ENCODE measurements at places on chromosomes 2 and 18.

DNA sequence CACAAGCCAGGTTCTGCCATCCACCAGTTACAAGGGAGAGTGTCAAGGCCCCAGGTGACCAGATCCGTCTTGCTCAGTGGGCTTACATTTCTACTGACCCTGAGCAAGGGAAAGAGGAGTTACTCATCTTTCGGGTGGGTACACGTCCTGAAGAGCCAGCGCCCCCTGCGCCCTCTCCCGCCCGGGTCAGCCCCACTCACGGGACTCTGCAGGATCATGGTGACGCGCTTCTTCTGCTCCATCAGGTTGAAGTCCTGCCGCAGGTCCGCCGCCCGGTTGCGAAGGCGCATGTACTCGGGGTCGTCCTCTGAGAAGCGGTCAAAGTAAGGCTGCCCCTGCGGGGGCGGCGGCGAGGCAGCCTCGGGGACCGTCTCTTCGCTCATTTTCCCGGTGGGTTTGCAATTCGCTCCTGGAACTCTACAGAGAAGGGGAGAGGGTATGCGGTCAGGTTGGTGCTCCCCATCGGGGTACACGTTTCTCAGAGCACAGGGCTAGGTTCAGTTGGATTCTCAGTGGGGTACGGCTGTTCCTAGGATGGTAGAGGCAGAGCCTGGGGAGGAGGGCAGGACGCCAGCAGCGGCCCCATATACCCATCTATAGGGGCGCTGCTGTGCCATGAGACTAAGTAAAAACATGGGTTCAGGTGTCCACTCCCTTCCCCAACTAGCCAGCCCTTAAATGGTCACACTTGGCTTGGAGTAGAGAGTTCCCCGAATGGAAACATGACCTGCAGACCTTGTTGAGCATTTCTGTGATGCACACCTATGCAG lies 61.8 kb downstream of the ADD2 start:
- DNase-seq = no peak

DNA sequence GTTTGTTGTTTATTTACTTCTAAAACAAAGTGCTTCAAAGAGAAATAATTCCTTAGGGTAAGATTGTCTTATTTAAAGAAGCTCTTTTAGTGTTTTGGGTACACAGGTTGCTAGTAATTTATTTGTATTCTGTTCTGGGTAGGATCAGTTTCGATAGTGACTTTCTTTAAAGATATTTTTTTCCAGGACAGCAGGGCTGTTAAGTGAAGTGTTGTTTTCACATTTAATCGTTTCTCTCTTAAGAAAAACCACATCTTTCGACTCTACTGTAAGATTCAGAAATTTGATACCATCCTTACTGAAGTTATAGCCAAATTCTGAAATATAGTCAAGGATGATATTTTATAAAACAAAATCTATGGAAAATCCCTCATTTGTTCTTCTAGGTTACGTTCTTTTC lies 17.8 kb downstream of the TNFRSF11A start:
- no peak for DNase-seq

GRCh38 chr2:215621381-215621780 lies 185.5 kb upstream of the FN1 start:
- no peak for DNase-seq

GRCh38 chr18:73983496-73983895 lies 164.1 kb downstream of the FBXO15 start:
- DNase-seq = no peak

DNA sequence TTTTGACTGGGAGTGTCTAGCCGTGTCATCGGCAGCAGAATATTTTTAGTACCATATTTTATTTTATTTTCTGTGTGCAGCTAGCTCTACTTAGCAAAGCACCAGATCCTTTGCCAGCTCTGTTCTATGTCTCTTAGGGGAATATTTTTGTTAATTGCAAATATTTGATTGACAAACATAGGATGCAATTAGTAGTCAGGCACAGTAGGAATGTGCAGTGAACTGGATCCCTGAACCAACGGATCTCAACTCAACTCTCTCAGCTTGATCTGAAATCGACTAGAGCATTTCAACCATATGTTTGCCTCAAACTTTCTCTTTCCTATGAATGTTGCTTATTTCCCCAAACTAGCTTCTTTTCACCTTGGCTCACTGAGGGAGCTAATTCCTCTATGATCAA lies 998.0 kb upstream of the FANCL start:
- no peak for DNase-seq

GRCh38 chr2:150076281-150076680 lies 411.2 kb downstream of the RND3 start:
- DNase-seq = no peak

DNA sequence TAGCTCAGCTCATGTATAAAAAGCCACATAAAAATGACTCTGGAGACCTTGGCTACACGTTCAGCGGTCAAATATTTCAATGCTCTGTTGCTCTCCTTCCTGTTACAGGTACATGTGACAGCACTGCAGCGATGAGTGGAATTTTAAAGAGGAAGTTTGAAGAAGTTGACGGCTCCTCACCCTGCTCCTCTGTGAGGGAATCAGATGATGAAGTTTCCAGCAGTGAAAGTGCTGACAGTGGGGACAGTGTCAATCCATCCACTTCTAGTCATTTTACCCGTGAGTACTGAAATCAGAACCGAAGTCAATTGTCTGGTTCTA lies 125.4 kb downstream of the CSRNP3 start:
- DNase-seq = no peak
